Activated CD4-positive, CD25-positive, alpha-beta regulatory T cell treated with anti-CD3 and anti-CD28 coated beads, Interleukin-2, amount 50 U/mL, for 72 hours (primary cell): ENCODE measurements at places on chromosomes 13 and 19.

DNA sequence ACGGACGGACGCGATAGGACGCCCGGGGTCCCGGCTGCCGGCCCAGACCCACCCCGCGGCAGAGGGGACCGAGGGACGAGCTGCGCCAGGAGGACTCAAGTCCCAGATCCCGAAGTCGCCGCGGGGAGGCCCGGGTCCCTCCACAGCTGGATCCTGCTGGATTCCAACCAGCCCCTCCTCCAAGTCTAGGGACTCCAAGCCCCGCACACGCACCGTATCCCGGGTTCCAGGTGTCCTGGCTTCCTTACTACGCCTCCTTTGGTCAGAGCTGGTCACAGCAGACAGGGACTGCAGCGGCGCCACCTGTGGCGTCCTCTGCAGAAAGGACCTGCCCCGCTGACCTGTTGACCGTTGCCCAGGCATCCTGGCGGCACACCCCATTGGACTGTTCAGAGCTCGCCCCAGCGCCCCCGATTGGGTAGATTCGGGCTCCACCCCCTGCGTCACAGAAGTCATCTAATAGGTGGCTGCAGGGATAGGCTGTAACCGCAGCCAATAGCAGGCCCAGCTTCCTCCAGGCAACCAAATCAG is 29.0 kb upstream of the ZNF709 start:
- no peak for DNase-seq

DNA sequence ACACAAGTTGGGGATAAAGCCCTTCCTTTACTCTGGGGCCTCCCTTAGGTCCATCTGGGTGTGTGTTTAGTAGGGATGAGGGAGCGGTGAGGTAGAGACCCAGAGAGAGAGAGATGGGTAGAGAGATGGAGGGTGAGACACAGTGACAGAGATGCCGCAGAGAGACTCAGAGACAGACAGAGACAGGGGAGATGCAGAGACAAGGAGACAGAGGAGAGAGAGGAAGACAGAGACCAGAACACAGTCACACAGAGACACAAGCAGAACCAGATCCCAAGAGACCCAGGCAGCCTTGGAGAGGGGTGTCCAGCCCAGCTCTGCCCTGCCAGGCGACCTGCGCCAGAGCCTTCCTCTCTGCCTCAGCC is 2.4 kb downstream of the KLK1 start:
- DNase-seq, result no peak

DNA sequence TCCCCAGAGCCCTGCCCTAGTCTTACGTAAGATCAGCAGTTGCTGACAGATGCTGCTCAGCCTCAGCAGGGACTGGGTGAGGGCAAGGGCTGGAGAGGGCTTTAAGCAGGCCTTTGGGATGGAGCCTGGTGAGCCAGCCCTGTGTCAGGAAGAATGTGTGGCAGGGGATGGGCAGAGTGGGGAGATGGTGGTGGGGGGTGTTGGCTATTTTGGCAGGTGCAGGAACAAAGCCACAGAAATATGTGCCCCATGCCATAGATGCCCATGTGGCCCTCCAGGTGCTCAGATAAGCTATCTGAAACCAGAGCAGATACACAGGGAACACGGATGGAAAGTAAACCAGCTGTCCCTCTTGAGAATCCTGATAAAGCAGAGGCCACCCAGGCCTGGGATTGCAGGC is 1325.0 kb downstream of the UQCRFS1 start:
- no peak for DNase-seq

GRCh38 chr19:53884256-53884655 is 2.3 kb downstream of the PRKCG start:
- DNase-seq, result no peak

- no peak for DNase-seq
These were observed 52.9 kb downstream of the FAM124A start for GRCh38 chr13:51275101-51275500.

DNA sequence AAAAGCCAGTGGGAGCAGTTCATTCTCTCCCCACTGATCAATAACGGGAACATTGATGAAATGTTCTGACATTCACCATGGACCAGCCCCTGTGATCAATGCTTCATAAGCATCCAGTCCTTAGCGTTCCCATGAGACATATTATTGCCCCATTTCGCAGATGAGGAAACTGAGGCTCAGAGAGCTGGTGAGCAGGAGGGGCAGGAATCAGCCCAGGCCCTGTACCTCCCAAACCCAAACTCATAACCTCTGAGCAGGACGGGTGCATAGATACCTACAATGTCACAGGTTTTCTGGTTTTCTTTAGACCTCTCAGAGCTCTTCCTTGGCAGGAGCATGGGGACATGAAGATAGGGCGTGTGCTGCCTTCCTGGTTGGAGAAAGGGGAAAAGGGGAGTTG is 2.1 kb downstream of the MCOLN1 start:
- DNase-seq, result no peak

DNA sequence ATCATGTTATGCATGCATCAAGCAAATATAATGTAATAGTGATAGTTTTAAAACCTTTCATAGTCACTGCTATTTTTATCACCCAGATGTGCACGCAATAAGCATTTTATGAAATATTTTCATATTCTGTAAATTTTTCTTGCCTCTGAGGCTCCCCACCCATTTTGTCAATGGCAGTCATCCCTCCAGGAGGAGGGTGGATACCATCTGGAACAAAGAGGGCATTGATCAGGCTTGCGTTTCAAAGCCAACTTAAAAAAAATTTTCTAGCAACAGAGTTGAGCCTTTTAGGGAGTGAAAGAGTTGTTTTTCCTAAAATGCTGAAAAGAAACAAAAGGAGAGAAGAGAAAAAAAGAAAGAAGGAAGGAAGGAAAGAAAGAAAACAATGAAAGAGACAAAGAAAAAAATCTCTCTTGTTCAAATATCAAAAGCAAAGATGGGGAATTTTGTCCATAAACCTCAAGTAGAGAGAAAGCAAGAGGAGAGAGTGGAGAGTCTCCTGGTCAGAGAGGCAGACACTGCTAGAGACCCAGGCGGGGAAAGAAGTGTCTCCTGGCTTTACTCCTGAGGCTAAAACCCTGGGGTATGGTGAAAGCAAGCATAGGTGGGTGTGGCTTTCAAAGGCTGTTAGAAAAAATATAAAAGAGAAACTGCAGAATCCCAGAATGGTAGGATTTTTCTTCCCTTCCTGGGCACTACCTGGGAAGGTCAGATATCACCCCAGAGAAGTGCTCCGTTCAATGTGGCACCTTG is 63.6 kb upstream of the KLF12 start:
- no peak for DNase-seq

- no peak for DNase-seq
These were observed 74.7 kb downstream of the MUC16 start for GRCh38 chr19:8935460-8935859.

GRCh38 chr13:99151516-99151915 is 49.1 kb upstream of the UBAC2 start:
- no peak for DNase-seq

- DNase-seq, result peak; percentile 64
These were observed 19.0 kb downstream of the MAN2B1 start for GRCh38 chr19:12647490-12648071.

DNA sequence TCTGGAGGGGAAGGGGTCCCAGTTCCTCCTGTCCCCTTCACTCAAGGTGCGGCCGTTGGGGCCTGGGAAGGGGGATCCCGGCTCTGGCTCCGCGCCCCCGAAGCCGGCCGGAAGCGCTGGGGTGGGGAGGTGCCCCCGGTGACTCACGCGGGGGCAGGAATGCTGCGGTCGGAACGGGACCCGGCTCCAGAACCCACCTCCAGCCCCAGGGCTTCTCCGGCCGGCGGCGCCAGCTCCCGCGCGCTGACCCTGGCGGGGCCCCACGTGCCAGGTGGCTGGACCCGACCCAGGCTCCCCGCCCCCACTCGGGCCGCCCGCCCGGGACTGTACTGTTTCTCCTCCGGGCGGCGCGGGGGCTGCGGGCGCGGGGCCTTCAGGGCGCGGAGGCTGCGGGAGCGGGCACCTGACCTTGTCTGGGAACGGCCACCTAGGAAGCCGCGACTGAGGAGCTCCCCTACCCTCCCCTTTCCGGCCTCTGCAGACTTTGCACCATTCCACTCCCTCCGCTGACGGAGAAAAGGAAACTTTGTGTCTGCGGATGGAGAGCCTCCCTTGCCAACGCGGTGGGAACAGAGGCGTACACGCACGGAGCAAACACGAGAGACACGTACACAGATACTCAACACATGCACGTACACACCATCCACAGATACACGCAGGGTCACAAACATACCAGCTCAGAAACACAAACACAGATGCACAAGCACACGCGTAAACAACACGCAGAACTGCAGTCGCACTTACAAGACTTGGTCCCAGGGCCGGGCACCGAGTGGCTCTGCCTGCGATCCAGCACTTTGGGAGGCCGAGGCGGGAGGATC is 7.2 kb downstream of the AXL start:
- DNase-seq, result peak; percentile 37

DNA sequence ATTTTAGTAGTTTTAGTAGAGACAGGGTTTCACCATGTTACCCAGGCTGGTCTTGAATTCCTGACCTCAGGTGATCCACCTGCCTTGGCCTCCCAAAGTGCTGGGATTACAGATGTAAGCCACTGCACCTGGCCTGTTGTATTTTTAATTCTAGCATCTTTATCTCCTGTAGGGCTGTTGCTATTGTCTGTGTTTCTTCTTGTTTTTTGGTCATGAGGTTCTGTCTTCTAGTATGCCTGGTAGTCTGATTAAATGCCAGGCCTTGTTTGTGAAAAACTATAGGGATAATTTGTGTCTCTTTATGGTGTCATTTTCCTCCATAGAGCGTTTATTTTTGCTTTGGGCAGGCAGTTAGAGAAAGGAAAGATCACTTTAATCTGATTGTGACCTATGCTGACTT is 3.1 kb downstream of the ARHGEF18 start:
- no peak for DNase-seq

GRCh38 chr13:75226733-75227435 is 255.1 kb downstream of the TBC1D4 start:
- DNase-seq, result no peak

GRCh38 chr13:33677215-33677614 is 140.7 kb upstream of the RFC3 start:
- DNase-seq, result no peak

GRCh38 chr13:93338906-93339305 is 112.3 kb downstream of the GPC6 start:
- DNase-seq, result no peak

DNA sequence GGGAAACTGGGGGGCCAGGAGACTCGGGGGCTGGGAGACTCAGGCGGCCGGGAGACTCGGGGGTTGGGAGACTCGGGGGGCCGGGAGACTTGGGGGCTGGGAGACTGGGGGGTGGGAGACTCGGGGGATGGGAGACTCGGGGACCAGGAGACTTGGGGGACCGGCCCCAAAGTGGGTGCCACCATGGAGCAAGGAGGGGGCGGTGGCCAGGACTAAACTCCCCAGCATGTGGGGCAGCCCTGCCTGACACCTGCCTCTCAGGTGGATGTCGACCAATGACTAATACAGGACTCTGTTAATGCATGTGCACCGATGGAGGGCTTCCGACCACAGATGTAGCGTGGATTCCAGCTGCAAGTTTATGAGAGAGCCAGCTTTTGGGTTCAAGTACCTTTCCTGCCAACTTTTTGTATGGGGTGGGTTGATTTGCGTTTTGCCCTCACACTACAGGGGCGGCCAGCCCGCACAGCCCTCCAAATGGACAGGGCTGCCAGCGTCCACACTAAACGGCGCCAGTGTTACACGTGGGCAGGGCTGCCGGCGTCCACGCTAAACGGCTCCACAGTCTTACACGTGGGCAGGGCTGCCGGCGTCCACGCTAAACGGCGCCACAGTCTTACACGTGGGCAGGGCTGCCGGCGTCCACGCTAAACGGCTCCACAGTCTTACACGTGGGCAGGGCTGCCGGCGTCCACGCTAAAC is 62.2 kb downstream of the RASA3 start:
- peak; percentile 16 for DNase-seq

DNA sequence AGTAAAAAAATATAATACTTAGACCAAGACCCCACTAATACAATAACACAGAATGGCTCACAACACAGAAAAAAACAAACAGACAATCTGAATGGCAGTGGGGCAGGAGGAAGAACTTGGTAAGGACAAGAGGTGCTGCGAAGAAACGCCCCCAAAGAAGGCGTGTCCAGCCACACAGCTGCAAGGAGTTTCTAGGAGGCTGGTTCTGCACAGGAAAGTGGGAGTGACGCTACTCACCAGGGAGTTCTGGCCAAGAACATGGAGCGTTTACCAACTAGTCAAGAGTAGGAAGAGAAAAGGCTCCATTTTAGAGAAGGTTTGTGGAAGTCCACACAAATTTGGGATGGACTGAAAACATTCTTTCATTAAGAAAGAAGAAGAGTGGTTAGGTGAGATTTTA is 95.3 kb upstream of the SLC15A1 start:
- DNase-seq, result no peak

DNA sequence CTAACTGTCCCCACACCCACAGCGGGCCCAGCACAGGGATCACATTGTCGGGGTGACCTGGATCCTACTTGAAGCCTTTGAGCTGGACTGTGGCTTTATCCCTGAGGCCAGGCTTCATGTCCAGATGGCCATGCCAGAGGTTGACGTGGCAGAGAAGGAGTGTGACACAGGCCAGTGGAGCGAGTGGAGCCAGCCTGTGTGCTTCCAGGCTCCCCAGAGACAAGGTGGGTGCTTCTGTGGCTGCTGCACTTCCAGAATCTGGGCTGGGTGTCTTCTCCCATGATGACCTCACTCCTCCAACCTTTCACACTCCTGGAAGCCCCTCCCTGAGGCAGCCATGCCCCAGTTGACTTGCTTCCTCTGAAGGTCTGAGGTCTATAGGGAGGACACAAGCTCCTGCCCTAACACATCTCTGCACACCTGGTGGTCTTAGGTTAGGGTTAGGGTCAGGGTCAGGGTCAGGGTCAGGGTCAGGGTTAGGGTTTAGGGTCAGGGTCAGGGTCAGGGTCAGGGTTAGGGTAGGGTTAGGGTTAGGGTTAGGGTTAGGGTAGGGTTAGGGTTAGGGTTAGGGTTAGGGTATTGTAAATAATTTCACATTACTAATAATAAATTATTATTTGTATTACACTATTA is 13.1 kb upstream of the MZF1 start:
- peak; percentile 27 for DNase-seq

GRCh38 chr13:88590574-88590973 is 919.4 kb downstream of the SLITRK5 start:
- DNase-seq, result no peak

- DNase-seq, result no peak
These were observed 735.0 kb downstream of the FGF9 start for GRCh38 chr13:22405891-22406290.
